ENCODE measurements at places on chromosomes 5 and 9.
A peak's percentile ranks its signal among the peaks of the same experiment; 100 is the strongest.

DNA sequence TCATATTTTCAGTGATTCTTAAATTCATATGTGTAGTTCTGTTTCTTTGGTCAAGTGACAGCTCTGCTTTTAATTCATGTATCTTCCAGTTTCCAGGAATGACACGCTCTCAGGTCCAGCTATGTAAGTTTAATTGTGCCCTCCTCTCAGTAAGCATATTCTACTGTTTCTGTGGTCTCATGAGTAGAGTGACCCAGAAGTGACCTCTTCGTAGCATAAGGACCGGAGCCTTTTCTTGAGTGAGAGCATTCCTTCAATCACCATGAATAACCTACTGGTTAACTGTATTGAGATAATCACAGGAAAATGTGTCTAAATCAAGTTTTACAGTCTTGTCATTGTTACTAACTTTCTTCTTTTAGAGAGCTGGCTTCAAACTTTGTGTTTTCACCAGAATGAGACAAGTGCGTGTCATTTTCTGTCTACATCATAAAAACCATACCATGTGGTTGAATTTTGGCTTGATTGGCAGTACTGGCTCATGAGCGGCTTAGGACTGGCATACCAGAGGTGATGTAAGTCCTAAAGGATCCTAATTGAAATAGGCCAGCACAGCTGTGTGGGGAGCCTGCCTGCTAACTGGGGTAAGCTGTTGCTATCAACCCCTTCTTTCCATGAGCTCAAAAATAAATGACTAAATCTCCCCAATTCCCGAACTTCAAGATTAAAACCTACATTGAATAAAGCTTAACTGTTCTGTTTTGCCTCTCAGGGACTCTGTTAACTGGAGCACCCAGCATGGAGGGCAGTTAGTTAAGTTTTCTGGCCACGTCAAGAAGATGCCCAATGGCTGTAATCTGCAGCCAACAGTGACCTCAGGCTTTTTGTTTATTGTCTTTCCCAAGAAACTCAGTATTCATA, 4.8 kb downstream of the ADAMTSL1 start:
- no peak for DNase-seq

DNA sequence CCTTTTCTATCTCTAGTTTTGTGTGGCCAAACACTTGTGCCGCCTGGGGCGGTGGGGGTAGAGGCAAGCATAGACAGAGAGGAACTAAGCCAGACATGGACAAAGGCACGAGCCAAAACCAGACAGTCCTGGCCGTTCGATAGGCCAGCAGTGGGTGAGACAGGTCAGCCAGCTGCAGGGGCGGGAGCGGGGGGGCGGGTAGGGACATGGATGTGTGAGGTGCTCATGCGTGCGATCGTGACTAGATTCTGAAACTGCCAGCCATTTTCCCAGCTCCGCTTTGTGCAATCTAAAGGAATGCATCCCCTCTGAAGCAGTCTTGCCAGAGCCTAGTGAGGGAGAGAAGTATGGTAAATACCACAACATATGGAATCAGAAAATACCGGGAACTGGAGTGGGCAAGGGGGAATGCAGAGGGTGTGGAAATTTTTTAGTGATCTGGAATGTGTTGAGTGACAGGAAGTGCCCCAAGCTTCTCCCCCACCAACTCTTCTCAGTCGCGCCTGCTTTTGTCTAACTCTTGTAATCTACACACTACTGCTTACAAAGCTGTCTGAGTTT, 111.9 kb downstream of the NR6A1 start:
- DNase-seq = peak; percentile 26

DNA sequence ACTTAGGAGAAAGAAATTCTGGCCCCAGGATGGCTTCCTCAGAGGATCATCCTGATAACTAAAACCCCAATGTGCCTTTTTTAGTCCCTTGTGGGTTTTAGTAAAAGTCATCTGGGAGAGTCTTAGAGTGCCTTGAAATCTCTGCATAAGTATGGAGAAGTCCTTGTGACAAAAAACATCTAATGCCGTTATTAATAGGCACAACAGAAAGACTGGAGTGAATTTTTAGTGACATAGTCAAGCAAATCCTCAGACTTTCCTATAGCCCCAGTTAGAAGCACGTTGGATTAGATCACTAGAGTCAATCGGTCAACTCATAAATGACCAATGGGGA, 108.2 kb upstream of the MPDZ start:
- no peak for DNase-seq

GRCh38 chr9:103483471-103484096, 488.5 kb downstream of the CYLC2 start:
- DNase-seq = no peak

DNA sequence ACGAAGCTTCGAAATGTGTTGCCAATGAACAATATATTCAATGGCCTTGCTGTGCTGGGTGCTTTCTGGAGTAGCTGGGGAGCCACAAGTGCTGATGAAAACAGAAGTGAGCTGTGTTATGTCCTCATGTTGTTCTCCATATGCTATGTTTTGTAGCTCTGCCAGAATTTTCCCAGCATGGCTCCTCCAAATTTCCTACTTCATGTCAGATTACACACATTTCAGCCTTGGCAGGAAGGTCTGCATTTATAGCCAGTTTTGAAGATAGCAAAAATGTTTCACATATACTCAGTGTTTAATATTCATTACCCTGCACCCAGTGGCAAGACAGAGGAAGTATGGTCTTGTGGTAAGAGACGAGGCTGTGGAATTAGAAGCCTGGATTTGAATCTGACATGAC, 22.6 kb upstream of the NMUR2 start:
- DNase-seq = no peak

- DNase-seq = no peak
Measured at GRCh38 chr5:56460681-56461191, 227.6 kb upstream of the ANKRD55 start.

- DNase-seq = no peak
Measured at GRCh38 chr5:179404321-179405053, 59.2 kb upstream of the ADAMTS2 start.

DNA sequence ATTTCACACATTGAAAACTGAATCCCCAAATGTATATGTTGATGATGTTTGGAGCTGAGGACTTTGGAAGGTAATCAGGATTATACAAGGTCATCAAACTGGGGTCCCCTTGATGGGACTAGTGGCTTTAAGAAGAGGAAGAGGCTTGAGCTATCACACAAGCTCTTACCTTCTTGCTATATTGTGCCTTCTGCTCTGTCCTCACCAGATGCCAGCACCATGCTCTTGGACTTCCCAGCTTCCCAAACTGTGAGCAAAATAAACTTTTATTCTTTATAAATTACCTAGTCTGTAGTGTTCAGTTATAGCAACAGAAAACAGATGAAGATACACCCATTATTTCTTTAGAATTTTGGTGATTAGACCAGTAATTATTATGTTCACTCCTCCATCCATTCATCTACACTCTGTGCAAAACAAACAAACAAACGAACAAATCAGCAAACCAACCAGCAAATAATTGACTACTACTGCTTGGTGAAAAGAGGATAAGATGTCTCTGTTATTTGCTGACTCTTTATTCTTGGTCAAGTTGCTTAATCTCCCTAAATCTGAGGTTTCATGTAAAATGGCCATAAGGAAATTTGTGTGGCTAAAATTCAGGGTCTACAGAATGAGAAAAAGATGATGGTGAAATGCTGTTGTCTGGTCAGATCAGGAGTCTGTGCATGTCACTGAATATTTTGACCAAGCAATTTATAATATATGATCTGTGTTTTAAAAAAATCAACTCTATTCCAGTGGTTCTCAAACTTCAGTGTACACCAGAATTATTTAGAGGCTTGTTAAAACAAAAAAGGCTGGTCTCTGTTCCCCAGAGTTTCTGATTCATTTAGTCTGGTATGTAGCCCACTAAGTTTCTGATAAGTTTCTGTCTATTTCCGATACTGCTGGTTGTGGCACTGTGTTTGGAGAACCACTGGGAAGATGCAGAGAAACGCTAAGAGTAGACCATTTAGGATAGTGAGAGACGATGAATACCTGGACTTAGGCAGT, 854.1 kb downstream of the MAT2B start:
- DNase-seq = no peak

DNA sequence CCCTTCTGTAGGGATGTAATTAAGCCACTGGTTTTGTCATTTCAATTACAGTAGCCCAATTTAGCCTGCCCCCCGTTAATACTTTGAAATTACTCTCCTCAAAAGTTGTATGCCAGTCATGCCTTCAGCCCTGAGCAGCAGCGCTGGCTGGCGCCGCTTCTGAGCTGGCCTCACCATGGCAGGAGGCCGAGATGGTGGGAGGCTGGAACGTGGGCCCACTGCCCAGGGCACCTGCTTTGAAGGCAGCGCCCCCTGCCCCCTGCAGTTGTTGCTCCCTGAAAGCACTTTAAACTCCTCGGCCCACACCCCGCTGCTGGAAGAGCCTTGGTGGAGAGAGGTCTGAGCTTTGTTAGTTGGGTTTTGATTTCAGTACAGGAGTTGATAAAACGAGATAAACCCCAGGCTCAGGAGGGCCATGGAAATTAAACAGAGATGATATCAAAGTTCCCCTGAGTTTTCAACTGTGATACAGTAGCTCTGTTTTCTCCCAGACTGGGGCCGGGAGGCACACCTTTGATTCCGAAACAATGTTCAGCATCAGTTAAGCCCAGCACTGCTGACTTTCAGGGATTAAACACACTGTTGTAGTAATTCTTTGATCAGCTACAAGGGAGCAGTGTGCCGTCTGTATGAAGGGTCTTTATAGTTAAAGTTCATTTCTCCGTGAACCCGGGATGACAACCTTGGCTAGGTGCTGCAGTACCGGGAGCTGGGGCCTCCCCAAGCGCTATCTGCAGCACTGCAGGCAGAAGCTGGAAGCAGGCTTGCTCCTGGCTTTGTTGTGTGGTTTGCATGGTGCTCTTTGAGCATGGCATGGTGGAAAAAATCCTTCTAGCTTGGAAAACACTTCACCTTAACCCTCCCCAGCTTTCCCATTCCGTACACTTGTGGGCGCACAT, 9.5 kb downstream of the MVB12B start:
- DNase-seq = no peak

DNA sequence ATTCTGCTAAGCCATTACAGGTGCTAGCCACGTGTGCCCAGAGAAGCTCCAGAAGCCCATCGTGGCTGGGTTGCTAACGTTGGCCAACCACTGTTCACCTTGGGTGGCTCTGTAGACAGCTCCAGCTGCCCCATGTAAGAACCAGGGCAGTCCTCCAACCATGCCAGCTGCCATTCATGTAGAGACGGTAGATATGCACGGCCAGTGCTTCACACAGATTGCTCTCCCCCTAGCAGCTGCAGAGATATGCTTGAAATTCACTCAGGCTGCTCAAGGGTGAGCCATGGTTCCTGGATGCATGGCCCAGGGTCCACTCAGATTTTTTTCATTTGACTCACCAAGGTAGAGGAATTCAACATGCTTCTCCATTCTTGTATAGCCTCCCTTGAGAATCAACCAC, 31.0 kb downstream of the GADD45G start:
- no peak for DNase-seq

- peak; percentile 3 for DNase-seq
Measured at GRCh38 chr5:128905568-128906110, 59.6 kb upstream of the SLC27A6 start.

GRCh38 chr9:113479174-113479621, 15.7 kb downstream of the RGS3 start:
- DNase-seq = peak; percentile 22

- no peak for DNase-seq
Measured at GRCh38 chr5:31769530-31769929, 130.6 kb downstream of the PDZD2 start.

GRCh38 chr5:43117092-43117491, 3.6 kb upstream of the ZNF131 start:
- no peak for DNase-seq

DNA sequence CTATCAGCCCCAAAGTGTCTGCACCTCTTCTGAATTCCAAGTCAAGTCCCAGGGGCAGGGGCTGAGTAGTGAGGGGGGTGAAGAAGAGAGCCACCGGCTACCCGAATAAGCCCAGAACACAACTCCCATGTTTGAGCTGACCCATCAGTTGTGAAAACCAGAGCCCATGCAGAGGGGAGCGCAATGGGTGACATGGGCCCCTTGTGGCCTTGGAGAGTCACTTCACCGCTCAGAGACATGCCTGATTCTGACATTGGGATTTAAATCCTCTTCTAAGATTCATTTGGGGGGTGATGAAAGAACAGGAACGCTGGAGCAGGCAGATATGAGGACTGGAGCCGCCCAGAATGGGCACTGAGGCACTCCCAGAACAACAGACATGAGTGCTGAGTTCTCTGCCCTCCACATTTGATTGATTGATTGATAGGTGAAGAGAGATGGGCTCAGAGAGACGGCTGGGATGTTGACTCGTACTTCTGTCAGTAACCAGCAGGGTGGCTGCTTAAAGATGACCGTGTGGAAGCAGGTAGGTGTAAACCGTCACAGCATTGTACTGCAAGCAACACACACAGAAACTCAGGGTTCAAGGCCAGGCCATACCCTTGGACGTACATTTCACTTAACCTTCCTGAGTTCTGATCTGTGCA, 74.3 kb downstream of the GPR21 start:
- DNase-seq = no peak

- DNase-seq = no peak
Measured at GRCh38 chr5:118891252-118891651, 97.1 kb downstream of the DTWD2 start.

DNA sequence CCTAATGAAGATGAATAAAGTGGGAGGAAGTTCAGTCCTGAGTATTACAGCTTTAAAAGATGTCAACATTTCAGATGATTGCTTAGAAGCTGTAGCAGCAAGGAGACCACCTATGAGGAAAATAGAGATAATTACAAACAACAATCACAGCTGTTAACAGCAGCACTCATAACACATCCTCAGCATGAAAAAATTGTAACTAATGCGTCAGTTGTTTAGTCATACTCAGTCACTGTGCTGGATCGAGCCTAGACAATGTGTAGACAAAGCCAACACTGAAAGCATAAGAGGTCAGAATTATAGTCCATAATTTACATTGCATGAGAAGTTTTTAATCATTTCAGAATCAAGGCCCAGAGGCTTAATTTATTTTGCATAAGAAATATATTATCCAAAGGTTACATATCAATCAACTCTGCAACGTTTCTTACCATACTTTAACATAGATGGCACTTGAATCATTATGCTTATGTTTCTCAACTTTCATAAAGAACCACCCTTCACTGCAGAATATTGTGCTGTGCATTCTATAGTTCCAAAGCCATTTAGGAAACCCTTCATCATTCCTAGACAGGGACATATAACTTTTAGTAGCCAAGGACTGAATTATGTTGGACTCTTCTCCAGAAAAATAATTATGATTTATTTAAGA, 60.2 kb upstream of the HAPLN1 start:
- no peak for DNase-seq

GRCh38 chr9:121753802-121754654, 102.6 kb downstream of the DAB2IP start:
- DNase-seq = no peak

DNA sequence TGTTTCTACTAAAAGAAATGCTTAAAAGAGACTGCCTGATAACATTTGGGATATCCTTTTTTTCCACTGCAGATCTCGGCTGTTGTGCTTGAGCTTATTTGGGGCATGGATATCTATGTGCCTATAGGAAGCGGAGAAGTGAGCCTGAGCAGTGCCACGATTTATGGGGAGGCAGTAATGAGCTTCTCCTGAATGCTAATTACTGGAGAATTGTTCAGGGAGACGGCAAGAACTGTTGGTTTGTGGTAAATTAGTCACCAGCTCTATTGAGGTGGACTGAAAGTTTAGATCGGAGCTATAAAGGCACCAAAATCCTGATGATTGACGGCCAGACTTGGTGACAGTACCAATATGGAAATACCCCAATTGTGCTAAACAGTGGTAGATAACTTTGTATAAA, 186.5 kb downstream of the ARHGEF28 start:
- DNase-seq = no peak
